ENCODE measurements at places on chromosomes 2 and 18.

DNA sequence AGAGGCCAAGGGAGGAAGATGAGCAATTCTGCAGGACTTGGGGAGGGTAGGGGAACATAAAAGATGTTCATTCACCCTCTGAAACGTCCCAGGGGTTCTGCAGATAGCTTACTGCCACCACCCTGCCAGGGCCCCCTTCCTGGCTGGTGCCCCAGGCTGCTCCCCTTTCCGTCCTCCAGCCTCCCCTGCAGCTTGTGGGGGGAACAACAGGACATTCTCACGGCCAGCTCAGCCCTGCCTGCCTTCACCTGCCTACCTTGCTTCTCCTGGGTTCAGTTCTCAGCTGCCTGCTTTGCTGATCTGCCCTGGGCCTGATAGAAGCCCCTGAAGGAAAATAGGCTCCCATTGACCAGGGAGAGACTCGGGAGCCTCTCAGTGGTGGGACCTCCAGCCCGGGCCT lies 251.1 kb downstream of the CELF4 start:
- no peak for DNase-seq

GRCh38 chr2:171225302-171225980 lies 64.7 kb upstream of the TLK1 start:
- no peak for DNase-seq

GRCh38 chr2:186325827-186326535 lies 160.1 kb upstream of the ZC3H15 start:
- no peak for DNase-seq

DNA sequence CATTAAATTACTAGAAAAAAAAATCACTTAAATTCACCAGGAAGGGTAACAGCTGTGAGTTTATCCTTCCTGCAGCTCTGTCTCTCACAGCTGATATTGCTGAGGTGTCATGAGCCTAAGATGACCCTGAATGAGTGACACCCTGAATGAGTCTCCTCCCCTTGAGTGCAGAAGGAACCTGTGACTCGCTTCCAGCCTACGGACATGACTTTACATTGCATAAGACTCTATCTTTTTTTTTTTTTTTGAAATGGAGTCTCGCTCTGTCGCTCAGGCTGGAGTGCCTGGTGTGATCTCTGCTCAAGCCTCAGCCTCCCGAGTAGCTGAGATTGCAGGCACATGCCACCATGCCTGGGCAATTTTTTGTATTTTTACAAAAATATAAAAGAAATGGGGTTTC lies 14.1 kb downstream of the MRO start:
- DNase-seq = no peak

DNA sequence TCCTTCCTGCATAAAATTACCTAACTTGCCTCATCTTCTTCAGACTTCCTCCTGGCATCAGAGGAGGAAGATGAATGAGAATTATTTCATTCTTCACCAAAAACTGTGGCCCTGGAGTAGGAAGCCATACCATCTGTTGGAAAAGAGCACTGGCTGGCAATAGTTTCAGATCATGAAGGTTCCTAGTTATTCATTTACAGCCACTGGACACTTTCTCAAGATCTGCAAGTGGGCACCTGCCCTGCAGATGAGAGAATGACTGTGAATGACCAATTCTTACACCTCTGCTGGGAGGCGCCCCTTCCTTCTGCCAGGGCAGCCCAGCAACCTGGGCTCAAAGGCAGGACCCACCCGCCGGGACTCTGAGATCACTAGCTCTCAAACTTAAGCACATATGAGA lies 13.0 kb downstream of the DIPK1C start:
- no peak for DNase-seq

DNA sequence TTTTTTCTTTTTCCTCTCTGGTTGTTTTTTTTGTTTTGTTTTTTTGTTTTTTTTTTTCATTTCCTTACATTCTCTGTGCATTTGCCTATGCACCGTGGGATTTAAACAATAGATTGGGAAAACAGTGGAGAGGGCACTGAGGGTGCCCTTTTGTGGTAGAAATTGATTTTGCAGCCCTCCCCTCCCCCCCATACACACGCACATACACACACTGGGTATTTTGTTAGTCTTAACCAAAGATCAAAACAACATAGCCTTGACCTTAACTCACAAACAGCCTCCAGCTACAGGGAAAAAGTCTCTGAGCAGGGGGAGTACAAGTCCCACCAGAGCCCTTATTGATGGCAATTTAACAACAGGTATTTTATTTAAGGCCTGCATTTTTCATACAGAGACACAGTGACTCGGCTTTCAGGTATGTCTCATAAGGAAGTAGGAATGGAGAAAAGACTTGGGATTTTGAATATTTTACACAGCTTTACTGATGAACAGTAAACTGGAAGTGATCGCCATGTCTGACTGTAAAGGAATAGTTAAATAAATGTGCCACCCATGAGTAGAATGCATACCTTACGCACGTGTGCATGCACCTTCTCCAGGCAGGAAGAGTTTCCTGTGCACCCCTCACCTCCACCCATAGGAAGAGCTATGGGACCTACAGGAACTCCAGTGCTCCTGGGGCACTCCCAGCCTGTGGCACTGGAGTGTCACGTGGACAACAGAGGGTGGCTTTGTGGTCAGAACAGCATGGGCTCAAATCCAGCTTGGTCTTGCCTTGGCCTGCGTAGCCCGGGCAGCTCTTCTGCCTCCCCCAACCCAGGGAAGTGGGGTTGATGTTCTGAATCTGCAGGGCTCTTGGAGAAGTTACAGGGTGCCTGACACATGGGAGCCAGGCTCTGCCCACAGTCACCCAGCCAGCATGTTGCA lies 266.4 kb downstream of the ANAPC1 start:
- DNase-seq = no peak

GRCh38 chr2:83069724-83070123 lies 1389.4 kb downstream of the SUCLG1 start:
- DNase-seq = no peak

- no peak for DNase-seq
Measured at GRCh38 chr2:3356799-3357198, 20.8 kb downstream of the EIPR1 start.

GRCh38 chr2:58749041-58749440 lies 507.9 kb upstream of the FANCL start:
- no peak for DNase-seq

- DNase-seq = no peak
Measured at GRCh38 chr2:63755965-63756364, 85.7 kb upstream of the UGP2 start.

DNA sequence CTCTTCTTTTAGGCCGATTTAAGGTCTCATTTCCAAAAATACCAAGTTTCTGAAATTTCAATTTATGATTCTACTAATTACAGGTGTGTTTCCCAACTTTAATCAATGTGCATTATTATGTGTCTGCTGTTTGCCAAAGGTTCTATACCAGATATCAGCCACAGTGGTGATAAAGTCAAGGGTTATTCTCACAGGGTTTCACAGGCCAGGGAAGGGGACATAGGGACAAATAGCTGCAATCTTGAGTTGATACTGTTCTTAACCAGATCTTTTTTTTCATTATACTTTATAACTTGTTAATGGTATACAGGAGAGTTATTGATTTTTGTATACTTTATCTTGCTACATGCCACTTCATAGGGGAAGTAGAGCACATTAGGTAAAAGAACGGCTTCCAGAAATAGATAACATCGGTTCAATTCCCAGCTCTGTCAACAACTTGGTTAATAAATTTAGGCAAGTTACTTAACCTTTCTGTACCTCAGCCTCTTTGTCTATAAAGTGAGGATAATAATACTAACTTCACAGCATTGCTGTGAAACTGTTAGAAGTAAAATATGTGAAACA lies 28.9 kb downstream of the RBM44 start:
- no peak for DNase-seq

- no peak for DNase-seq
Measured at GRCh38 chr2:65724336-65724735, 291.9 kb upstream of the SPRED2 start.

GRCh38 chr2:46525522-46526155 lies 46.3 kb downstream of the TMEM247 start:
- DNase-seq = no peak

GRCh38 chr2:106516436-106516835 lies 29.3 kb downstream of the CD8B2 start:
- DNase-seq = no peak

- DNase-seq = no peak
Measured at GRCh38 chr2:161130354-161130753, 29.9 kb upstream of the TANK start.

GRCh38 chr2:108615480-108616090 lies 81.3 kb downstream of the LIMS1 start:
- no peak for DNase-seq

- DNase-seq = no peak
Measured at GRCh38 chr2:26670171-26670570, 22.4 kb upstream of the KCNK3 start.

- no peak for DNase-seq
Measured at GRCh38 chr18:30405038-30405437, 637.5 kb downstream of the DSC3 start.

- no peak for DNase-seq
Measured at GRCh38 chr2:73072129-73072395, 550 bp upstream of the SFXN5 start.

GRCh38 chr2:241129086-241129871 lies 20.0 kb downstream of the PASK start:
- no peak for DNase-seq

- DNase-seq = no peak
Measured at GRCh38 chr2:180368881-180369280, 361.8 kb upstream of the CWC22 start.

DNA sequence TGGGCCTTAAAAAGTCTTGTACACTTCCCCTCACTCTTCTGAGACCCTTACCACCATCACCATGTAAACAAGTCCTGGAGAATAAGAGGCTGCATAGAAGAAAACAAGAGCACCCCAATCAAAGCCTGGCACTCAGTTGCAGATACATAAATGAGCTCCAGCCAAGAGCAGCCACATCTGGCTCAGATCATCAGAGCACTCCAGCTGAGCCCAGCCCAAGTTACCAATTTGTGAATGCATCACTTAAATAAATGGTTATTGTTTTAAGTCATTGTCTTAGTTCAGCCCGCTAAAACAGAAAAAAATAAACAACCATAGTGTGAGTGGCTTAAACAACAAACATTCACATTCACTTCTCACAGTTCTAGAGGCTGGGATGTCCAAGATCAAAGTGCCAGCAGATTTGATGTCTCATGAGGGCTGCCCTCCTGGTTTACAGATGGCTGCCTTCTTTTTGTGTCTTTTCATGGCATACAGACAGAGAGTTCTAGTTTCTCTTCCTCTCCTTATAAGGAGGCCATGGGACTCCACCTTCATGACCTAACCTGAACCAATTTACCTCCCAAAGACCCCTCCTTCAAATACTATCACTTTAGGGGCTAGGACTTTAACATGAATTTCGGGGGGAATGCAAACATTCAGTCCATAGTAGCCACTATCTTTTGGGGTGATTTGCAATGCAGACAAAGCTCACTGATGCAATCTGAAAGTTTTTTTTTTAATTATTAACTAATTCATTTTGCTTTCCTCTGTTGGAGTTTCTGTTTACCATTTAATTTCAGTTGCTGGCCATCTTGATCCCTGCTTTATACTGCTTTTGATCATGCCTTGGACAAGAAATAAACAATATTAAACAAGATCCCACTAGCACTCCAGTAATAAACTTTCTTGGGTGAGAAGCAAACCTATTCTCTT lies 187.5 kb upstream of the ACVR2A start:
- no peak for DNase-seq

- DNase-seq = no peak
Measured at GRCh38 chr2:150259746-150260145, 227.7 kb downstream of the RND3 start.

GRCh38 chr18:54149078-54149697 lies 75.3 kb downstream of the MBD2 start:
- DNase-seq = no peak

GRCh38 chr18:13316063-13316462 lies 97.5 kb downstream of the LDLRAD4 start:
- no peak for DNase-seq

- DNase-seq = no peak
Measured at GRCh38 chr2:45862843-45863242, 211.4 kb downstream of the PRKCE start.

DNA sequence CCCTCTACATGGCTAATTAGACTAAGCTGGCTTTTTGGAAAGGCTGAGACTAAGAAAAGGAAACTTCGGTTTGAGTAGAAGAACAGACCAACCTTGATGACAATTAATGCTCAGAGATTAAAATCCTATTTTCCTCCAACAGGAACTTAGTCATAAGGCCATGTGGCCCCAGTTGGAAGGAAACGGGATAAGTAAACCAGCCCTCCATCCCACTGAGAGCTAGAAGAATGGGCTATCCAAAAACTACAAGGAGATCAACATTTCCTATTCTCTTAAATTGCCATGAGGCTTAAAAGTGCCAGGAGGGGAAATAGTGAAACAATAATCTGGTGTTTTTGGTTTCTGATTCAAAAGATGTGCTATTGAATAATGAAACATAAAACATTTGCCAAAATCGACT lies 216.6 kb downstream of the PAX3 start:
- DNase-seq = no peak

- DNase-seq = no peak
Measured at GRCh38 chr2:20023688-20024087, 11.2 kb upstream of the MATN3 start.

DNA sequence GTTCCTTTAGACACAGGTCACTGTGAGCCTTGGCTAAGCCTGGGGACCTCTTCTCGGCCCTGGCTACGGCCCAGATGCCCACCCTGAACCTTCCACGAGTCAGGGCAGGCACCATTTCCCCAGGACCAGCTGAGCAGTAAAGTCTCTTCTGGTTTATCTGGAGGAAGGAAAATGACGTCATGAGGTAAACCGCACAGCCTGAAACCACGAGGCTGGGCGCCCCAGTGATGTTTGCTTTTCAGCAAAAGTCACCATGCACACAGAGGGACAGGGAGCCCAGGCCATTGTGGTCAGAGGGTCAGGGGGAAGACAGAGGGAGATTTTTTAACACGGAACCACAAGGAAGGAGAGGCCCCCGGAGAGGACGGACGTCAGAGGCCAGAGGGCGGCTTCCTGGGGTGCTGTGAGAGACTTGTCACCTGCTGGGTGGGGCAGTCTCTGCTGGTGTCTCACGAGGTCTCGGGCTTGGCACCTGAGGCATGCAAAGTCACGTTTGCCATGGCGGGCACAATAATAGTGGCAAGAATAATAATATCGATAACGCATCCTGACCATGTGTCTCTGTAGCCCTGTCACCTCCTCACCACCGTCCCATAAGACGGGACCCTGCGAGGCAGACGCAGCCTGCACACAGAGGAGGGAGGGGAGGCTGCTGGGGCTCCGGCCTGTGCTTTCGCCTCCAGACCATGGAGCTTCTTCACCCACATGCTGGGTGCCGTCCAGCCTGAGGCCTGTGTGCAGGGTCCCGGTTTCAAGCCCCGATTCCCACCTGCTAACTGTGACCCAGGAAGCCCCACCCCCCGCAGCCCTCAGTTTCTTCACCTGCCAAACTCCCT lies 33.2 kb upstream of the FOSL2 start:
- DNase-seq = peak; percentile 81

All from effector memory CD4-positive, alpha-beta T cell (primary cell).